Ascending aorta (tissue), 2 donors: ENCODE measurements at places on chromosomes 2 and 18. TPM values are rescaled to one million over a fixed set of nuclear protein-coding genes. Genes with fewer than 3 reads are reported as not detected.

The PKDCC gene
- total RNA-seq, result 210 TPM

The VWC2L gene
- not detected for total RNA-seq

The RAX gene
- total RNA-seq, result not detected

DNA sequence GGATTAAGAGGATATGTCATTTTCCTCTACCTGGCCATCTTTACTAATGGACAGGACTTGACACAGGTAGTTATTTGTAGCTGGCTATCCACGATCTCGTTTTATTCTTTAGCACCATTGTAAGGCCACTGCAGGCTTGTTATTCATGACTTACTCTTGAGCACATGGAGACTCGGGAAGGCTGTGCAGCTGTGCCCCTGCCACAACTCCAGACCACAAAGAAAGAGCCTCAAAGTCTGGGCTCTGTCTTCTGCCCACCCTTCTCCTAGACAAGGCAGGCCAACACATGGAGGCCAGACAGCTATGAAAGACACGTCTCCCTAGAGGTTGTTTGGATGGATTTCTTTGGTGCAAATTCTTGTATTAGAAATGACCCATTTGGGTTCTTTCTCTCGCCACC lies 133.8 kb downstream of the NAPG start:
- no peak for DNase-seq
- no peak overlapping the region for H3K27ac ChIP-seq
- H3K4me3 ChIP-seq, result no peak overlapping the region
- no peaks in the 10 kb centered on the region for H3K4me1 ChIP-seq
- no peaks in the 10 kb centered on the region for H3K36me3 ChIP-seq

DNA sequence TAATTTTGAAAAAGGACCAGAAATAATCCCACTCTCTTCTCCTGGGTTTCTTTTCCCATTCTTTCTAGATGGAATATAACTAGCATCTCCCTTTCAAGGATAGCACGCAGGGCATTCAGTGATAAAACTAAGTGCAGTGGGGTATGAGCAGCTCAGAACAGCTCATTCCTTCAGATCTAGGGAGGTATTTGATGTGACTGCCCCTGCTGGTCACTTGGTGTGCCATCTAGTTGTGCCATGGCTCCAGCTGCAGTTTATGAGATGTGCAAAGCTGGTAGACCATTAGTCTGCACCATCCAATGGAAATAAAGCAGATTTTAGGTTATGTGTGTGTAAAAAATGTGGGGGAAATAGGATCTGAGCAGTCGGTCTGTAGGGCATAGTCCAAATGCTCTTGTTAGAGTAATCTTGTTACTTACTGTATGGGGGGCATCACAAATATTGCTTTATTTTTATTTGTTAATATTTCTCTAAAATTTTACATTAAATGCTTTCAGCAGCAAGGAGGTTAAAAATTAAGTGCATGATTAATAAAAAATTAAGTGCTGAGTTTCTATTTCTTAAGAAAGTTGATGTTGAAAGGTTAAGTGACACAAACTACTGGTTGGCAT lies 38.9 kb downstream of the CTAGE1 start:
- no peak overlapping the region for H3K27ac ChIP-seq
- H3K36me3 ChIP-seq, result no peaks in the 10 kb centered on the region
- no peaks in the 10 kb centered on the region for H3K27me3 ChIP-seq
- H3K4me3 ChIP-seq, result no peak overlapping the region
- no peaks in the 10 kb centered on the region for H3K4me1 ChIP-seq

DNA sequence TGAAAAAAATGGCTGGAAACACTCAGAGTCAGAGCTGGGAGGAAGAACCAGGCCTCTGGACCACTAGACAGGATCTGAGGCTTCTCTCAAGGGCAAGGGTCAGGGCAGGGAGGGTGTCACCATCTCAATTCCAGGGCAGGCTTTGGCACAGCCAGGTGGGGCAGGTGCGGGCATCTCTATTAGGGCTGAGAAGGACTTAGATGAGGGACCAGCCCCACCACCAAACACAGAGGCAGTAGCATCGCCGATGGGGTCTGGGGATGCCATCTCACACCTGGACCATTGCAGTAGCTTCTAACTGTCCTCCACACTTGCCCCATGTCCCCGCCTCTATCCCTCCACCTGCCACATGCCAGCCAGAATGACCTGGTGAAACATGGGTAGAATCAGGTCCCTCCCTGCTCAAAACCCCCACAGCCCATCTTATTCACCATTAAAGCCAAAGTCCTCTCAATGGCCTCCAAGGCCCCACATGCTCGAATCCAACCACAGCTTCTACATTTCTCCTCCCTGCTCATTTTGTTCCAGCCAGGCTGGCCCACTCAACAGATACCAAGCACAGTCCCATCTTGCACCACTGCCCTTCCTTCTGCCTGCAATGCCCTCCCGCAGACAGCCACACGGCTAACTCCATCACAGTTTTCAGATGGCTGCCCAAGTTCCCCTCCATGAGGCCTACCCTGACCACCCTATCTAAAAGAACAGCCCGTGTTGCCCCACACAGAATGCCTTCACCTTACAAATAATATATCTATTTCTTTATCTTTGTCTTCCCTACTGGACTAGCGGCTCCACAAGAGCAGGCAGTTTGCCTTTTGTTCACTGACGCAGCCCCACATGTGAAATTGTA lies 177.4 kb downstream of the SMAD2 start:
- no peaks in the 10 kb centered on the region for H3K27me3 ChIP-seq
- H3K4me3 ChIP-seq, result no peak overlapping the region
- no peaks in the 10 kb centered on the region for H3K36me3 ChIP-seq
- no peak overlapping the region for H3K27ac ChIP-seq
- H3K4me1 ChIP-seq, result no peaks in the 10 kb centered on the region
